ENCODE measurements at places on chromosomes 11 and 22. TPM values are rescaled to one million over a fixed set of nuclear protein-coding genes. Genes with fewer than 3 reads are reported as not detected.

Gene OR2AG1
- not detected for total RNA-seq

Gene TP53I11
- 51.6 TPM for total RNA-seq

Gene ZNF70
- total RNA-seq: 9.0 TPM

Gene P2RY2
- 6.0 TPM for total RNA-seq

Gene CDC45
- total RNA-seq: 11.9 TPM

Gene GLYATL2
- 0.82 TPM for total RNA-seq

Gene PYGM
- total RNA-seq: 136 TPM

Gene OR2D2
- 0.70 TPM for total RNA-seq

Gene NLRP14
- total RNA-seq: 0.99 TPM

Gene RAPSN
- total RNA-seq: 12.8 TPM

Gene CRYBB2
- not detected for total RNA-seq

Gene FOLH1
- 9.9 TPM for total RNA-seq
